ENCODE measurements at places on chromosomes 11 and 22.

GRCh38 chr11:107605061-107606006 lies 14.4 kb downstream of the ELMOD1 start:
- DNase-seq: no peak

DNA sequence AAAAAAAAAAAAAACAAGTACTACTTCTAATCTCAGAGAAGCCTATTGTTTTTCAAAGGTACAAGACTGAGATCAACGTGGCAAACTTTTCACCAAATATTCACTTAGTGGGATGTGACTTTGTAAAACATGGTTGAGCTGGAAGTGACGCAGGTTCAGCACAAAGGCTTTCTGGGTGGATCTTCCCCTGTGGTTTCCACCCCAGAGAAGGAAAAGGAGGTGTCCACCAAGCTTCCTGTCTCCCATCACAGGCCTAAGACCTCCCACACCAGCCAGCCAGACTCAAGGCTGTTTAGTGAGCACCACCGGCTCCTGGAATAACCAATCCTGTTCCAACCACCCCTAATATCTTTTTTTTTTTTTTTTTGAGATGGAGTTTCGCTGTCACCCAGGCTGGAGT lies 5.7 kb downstream of the TMEM184B start:
- no peak for DNase-seq

- DNase-seq: no peak
Observed at GRCh38 chr11:88348870-88349269, 11.3 kb upstream of the CTSC start.

- no peak for DNase-seq
Observed at GRCh38 chr22:32697331-32697995, 104.0 kb upstream of the TIMP3 start.

- DNase-seq: no peak
Observed at GRCh38 chr11:121964591-121964990, 151.4 kb downstream of the BLID start.

DNA sequence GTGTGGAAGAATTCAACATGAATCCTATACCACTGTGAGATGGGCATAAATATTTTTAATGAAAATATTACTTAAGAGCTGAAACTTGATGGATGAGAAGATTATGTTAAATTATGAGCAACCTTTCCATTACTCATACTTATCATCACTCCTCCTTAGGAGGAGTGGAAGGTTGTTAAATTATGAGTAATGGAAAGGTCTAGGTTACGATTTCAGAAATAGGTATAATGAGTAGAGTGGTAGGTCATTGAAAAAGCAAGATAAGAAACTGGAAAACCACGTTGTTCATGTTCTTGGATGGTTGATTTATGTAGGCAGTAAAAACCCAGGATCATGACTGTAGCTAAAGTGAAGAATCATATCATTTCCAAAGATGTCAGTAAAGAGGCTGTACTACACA lies 973.2 kb upstream of the RAG2 start:
- no peak for DNase-seq

DNA sequence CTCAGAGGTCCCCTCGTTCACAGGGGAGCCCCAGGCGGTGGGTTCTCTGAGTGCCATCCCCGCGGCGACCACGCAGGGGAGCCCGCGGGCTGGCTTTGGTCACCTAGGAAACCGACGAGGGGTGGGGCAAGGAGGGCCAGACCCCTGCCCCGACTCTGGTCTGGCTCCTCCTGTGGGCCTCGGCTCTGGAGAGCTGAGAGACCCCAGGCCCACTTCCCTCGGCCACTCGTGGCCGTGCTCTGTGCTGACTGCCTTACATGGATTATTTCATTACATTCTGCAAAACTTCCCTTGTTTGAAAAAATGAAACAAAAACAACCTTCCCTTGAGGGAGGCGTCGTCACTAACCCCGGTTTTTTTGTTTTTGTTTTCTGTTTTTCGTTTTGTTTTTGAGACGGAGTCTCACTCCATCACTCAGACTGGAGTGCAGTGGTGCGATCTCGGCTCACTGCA lies 15.1 kb upstream of the CYTH4 start:
- no peak for DNase-seq

- no peak for DNase-seq
Observed at GRCh38 chr11:93655047-93655446, 6.4 kb upstream of the CEP295 start.

DNA sequence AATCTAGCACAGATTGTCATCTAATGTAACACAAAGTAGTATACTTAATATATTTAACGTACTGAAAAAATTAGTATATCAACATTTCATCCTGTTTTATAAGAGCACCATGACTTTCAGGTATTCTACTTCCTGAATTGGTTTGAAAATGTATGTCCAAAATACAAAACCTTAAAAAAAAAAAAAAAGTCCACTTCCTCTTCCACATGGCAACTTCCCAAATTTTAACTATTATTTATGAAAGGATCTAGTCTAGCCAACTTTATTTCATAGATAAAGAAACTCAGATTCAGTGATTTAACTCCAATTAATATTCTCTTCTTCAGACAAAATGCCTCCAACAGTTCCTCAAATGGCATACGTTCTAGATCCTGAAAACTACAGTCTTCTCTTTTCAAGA lies 44.0 kb downstream of the PIK3C2A start:
- DNase-seq: no peak

- DNase-seq: no peak
Observed at GRCh38 chr11:74490941-74491340, 2.6 kb downstream of the LIPT2 start.
